ENCODE measurements at places on chromosomes 16 and 17.

GRCh38 chr16:89194340-89195311 lies 5.7 kb downstream of the SLC22A31 start:
- no peak for DNase-seq

GRCh38 chr17:77892469-77893143 lies 65.9 kb upstream of the TNRC6C start:
- no peak for DNase-seq

- DNase-seq, result no peak
These were observed 231.1 kb upstream of the CDH5 start for GRCh38 chr16:66135421-66135831.

DNA sequence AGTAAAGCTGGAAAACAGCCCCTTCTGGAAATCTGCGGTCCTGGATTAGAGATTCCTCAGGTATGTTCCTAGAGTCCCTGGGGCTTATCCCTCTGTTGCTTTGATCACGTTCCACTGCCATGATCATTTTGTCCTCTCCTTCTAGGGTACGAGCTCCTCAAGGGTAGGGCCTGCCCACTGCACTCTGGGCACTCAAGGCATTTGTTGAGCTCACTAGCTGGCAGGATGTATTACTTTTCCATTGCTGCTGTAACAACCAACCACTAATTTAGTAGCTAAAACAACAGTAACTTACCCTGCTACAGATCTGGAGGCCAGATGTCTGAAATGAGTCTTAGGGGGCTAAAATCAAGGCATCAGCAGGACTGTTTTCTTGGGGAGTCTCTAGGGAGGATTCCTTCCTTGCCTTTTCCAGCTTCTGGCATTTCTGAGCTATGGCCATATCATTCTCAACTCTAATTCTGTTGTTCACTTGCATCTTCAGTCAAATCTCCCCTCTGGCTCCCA lies 65.7 kb downstream of the ARSG start:
- no peak for DNase-seq

- DNase-seq, result no peak
These were observed 4.1 kb upstream of the SIRT7 start for GRCh38 chr17:81921996-81922565.

DNA sequence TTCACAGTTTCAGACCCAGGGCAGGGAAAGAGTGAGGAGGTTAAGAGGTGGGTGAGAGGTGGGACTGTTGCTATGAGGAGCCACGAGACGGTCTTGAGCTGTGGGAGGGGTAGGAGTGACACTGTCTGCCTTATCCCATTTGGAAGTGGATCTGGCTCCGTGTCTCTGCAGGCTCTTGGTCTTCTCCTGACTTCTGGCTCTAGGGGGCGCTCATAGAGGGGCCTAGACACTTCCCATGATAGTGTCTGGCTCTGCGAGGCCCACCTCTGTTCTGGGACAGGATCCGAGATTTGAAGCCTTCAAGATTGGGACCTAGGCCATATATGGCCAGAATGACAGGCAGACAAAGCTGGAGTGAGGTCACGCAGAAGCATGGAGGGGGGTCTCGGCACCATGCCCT lies 204.5 kb downstream of the GSG1L start:
- no peak for DNase-seq

DNA sequence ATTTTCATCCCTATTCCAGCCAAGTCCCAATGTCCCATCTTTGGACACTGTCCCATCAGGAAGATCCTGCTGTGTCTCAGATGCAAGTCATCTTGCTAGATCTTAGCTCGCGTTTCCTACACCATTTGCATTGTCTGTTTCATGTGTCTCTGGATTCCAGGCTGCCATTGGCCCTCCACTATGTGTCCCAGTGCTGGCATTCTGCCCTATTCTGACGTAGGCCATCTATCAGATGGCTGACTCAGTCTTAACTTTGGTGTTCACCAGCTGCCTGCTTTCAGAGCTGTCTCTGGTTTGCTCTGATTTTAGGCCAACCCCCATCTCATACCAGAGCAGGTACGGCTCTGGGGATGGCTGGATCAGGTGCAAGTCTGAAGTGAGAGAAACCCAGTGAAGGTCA lies 300.9 kb upstream of the ASIC2 start:
- no peak for DNase-seq

DNA sequence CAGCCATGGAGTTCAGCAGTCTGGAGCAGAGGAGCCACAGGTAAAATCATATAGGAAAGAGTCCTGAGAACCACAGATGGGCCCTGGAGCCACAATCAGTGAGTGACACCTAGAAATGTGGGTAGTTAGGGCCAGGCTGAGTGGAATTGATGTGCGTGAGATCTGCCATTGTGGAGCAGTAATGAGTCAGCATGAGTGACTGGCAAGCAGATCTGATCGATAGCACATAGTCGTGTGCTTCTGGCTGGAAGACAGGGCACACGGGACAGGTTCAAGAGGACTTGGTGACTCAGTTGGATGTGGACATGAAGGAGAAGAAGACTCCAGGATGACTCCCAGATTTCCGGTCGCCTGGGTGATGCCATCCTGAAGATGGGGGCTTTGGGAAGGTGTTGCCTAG lies 12.3 kb downstream of the ADORA2B start:
- DNase-seq, result no peak

DNA sequence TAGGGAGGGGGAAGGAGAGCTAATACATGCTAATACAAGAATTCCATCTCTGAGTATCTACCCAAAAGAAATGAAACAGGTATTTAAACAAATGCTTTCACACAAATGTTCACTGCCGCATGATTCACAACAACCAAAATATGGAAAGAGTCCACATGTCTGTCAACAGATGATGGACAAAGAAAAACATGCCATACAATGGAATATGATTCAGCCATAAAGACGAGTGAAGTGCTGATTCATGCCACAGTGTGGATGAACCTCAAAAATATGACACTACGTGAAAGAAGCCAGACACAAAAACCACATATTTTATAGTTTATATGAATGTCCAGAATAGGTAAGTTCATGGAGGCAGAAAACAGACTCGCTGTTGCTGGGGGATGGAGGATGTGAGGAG lies 321.4 kb downstream of the FOXL1 start:
- DNase-seq, result no peak

- DNase-seq, result no peak
These were observed 94.4 kb upstream of the CPHXL start for GRCh38 chr16:75820672-75821071.

All from stimulated activated CD8-positive, alpha-beta memory T cell treated with anti-CD3 and anti-CD28 coated beads, Interleukin-15, amount 100 ng/mL, for 24 hours (primary cell).